Astrocyte (in vitro differentiated cells and primary cell): ENCODE measurements at places on chromosomes 1 and 21. TPM values are rescaled to one million over a fixed set of nuclear protein-coding genes. Genes with fewer than 3 reads are reported as not detected.
A peak's percentile ranks its signal among the peaks of the same experiment; 100 is the strongest.

- H3K36me3 ChIP-seq: no peaks in the 10 kb centered on the region
- H3K27me3 ChIP-seq: peaks cover 17% of the 10 kb centered on the region
- no peak overlapping the region for H3K27ac ChIP-seq
- H3K4me1 ChIP-seq: peaks cover 7% of the 10 kb centered on the region
- H3K4me3 ChIP-seq: no peak overlapping the region
Observed at GRCh38 chr1:203440771-203441170, 34.8 kb upstream of the PRELP start.

GRCh38 chr1:151458802-151459330 is 428 bp downstream of the POGZ start:
- H3K36me3 ChIP-seq: no peaks in the 10 kb centered on the region
- H3K27ac ChIP-seq: peak overlapping the region; percentile 88
- H3K4me1 ChIP-seq: peaks cover 4% of the 10 kb centered on the region
- DNase-seq: peak; percentile 59

FOXD2 gene
- total RNA-seq: 0.07 TPM in 1 of 2 replicates, not detected in the other

DNA sequence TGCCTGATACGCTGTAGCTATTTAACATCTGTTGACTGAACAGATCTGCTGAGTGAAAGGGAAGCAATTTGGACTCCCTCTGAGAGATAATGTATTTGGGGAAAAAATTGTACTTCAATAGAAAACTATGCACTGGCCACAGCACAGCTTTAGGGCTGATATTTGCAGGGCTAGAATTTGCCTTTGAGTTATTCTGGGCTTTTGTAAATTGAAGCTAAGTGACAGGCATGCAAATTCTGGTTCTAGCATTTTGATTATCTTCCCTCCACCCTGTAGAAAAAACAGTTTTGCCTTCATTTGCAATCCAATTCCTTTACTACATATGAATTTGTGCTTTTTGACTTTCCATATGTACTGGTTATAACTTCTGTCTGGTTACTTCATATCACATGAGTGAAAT is 7.9 kb downstream of the KYAT3 start:
- peak overlapping the region; percentile 61 for H3K27ac ChIP-seq
- no peaks in the 10 kb centered on the region for H3K27me3 ChIP-seq
- no peak for DNase-seq
- no peak overlapping the region for H3K4me3 ChIP-seq
- H3K36me3 ChIP-seq: no peaks in the 10 kb centered on the region
- H3K4me1 ChIP-seq: peaks cover 21% of the 10 kb centered on the region

ACTL8 gene
- total RNA-seq: 1.3 and 2.0 TPM in 2 replicates

- no peak overlapping the region for H3K4me3 ChIP-seq
- no peak for DNase-seq
- no peaks in the 10 kb centered on the region for H3K27me3 ChIP-seq
- H3K27ac ChIP-seq: no peak overlapping the region
- H3K36me3 ChIP-seq: no peaks in the 10 kb centered on the region
- peaks cover 11% of the 10 kb centered on the region for H3K4me1 ChIP-seq
Observed at GRCh38 chr21:39029900-39030884, 153.1 kb downstream of the PSMG1 start.

DNA sequence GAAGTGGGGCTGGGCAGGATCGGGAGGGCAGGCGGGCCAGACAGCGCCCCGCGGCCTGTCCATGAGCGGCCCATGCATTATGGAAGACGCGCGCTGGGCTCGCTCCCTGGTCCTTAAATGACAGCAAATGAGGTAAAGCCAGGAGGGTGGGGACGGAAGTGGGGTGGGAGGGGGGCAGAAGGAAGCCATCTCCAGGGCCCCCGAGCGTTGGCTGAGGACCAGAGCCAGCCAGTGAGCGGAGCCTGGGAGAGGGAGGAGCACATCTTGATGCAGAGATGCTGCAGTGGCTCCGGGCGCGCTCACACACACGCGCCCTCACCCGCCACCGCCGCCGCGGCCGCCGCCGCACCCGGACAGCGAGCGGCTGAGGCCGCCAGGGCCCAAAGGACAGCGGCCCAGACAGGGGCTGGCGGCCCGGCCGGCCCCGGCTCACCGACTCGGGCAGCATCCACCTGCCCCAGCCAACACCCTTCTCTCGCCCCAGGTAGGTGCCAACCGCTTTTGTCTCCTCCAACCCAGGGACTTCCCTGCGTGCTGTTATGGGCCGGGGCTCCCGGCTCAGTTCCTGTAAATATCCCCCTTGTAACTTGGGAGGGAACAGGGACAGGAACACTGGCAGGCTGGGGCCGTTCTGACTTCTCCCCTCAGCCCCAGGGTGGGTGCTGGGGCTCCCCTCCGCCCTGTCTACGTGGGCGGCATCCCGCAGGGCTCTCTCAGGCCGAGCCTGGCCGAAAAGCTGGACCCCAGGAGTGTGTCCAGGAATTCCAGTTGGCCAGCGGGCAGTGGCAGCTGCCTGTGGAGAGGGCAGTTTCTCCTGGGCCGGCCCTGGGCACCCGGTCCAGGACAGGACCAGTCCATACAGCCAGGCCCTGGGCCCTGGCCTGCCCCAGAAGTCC is at the start of gene CNTN2:
Gene CNTN2, plus strand, starts transcription at position 302 of the 896 bp plus-strand sequence. CDS start 9,974 bp downstream, outside the sequence.
- H3K4me1 ChIP-seq: no peaks in the 10 kb centered on the region
- no peaks in the 10 kb centered on the region for H3K36me3 ChIP-seq
- no peak for DNase-seq
- H3K4me3 ChIP-seq: no peak within 1 kb of the TSS
- peaks cover 77% of the 10 kb centered on the region for H3K27me3 ChIP-seq

CRNN gene
- not detected in 2 replicates for total RNA-seq

GJA9 gene
- total RNA-seq: not detected in 2 replicates

DNA sequence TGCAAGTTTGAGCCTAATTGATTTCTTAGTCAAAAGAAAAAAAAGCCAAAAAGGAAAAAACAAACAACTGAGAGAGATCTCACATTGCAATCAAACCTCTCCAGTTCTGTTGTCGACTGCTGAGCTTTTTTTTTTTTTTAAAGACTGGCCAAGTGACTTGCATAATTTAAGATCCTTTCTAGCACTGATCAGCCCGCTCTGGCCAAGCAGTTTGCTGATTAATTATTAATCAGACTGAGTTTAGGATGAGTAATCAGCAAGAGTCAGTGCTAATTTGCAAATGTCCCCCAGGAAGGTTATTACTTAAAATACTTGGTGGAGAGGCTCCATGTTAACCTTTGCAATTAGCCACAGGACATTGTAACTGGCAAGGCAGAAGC is 39.3 kb downstream of the HMGB4 start:
- H3K4me3 ChIP-seq: no peak overlapping the region
- peak overlapping the region; percentile 0 for H3K27ac ChIP-seq
- no peaks in the 10 kb centered on the region for H3K36me3 ChIP-seq
- peak; percentile 57 for DNase-seq
